ENCODE measurements at places on chromosomes 3 and 15.

GRCh38 chr3:119628390-119628789, 30.7 kb downstream of the PLA1A start:
- no peak for DNase-seq

GRCh38 chr3:179695672-179696313, 43.0 kb downstream of the USP13 start:
- no peak for DNase-seq

- no peak for DNase-seq
Observed at GRCh38 chr15:81880314-81880713, 165.5 kb downstream of the MEX3B start.

DNA sequence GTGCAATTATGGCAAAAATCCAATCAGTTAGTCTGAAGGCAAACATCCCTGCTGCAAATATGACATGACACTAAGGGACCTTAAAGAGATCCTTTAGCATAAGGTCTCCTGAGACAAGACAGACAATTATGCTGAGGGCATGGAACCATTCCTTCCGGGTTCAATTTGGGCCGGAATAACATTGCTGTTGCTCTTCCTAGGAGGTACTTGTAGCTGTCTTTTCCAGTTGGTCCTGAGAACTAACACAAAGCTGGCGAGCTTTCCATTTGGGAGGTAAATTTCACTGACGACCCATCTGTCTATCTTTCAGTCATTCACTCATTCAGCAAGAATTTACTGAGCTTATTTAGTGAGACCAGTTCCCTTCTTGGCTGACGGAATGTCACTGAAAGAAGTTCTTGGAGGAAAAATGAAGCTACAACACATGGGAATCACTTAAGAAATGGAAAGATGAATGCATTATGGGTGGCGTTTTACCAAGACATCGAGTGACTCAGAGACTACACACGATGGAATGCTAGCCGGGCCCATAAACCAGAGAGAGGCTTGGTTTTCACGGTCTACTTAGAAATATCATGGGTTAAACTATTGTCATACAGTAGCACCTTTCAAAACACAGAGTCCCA, 215.5 kb downstream of the PDZRN3 start:
- DNase-seq = peak; percentile 70

DNA sequence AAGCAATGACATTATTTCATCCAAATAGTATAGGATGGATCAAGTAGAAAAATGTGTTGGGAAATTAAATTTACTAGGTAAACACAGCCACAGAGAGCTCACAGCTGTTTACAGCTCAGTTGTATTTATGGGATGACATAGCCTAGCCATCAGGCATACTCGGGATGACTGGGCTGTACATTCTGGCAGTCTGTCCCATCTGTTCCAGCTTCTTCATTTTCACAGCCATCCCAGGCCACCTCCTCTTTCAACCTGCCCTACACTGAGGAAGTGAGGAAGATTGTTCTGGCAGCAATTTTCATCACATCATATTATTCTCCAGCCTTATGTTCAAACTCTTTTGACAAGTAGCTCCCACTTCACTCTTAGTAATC, 98.4 kb upstream of the PFN2 start:
- no peak for DNase-seq

- no peak for DNase-seq
Observed at GRCh38 chr3:149095487-149095886, 9.2 kb upstream of the HLTF start.

DNA sequence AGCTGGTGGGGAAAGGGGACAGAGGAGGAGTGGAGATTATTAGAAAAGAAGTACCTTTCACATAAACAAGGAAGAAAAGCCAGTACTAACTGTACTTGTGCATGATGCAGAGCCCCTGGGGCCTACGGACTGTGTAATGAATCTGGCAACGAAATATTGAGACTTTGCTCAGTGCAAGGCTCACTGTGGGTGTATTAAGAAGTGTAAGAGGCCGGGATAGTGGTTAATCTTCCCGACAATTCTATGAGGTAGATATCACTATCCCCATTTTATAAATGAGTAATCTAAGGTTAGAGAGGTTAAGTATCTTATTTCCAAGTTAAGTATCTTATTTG, 89.5 kb downstream of the WDR76 start:
- no peak for DNase-seq

DNA sequence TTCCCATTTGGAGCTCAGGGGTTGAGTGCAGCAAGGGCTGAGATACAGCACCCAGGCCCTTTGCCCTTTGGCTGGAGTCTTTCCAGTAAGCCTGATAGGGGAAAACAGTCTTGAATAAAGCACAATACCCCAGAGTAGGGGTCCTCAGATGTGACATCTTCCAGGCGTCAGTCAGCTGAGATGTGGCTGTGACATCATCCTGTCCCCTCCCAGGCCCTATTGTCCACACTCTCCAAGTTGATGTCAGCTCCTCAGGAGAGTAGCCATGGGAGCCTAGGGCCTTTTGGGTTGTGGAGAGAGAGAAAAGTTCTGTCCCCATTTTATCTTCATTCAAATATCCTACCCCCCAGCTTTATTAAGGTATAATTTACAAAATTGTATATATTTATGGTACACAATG, 92.5 kb downstream of the CACNA2D3 start:
- DNase-seq = no peak

DNA sequence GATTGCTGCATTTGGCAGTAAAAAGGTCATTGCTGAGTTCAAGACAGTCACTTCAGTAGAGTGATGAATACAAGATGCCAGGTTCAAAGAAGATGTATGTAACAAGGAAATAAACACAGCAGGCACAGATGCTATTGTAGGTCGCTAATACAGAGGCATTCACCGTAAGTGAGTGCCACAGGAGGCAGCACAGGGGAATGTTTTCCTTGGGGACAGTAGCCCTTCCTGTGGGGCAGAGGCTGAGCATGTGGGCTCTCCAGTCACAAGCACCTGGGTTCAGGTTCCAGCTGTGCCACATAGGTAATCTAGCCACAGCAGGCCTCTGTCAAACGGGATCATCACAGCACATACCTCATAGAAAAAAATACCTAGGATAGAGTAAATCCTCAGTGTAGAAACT, 86.3 kb downstream of the RSL24D1 start:
- DNase-seq = no peak

- no peak for DNase-seq
Observed at GRCh38 chr3:185912929-185913901, 24.6 kb downstream of the TRA2B start.

- no peak for DNase-seq
Observed at GRCh38 chr3:138567403-138567802, 26.7 kb downstream of the CEP70 start.

- peak; percentile 47 for DNase-seq
Observed at GRCh38 chr3:38003371-38003816, 12.8 kb downstream of the VILL start.
